ENCODE measurements at places on chromosomes 12 and 14. TPM values are rescaled to one million over a fixed set of nuclear protein-coding genes. Genes with fewer than 3 reads are reported as not detected.

Gene LHX5
- total RNA-seq: not detected

Gene ENDOU
- total RNA-seq: not detected

Gene GOLGA3
- 185 TPM for total RNA-seq

Gene TAS2R42
- total RNA-seq: not detected

Gene RAD51AP1
- 1.7 TPM for total RNA-seq

Gene EEF1AKMT3
- 4.3 TPM for total RNA-seq

Gene CLMN
- 1.9 TPM for total RNA-seq

Gene LGR5
- total RNA-seq: not detected

Gene ASPG
- not detected for total RNA-seq

Gene TPH2
- total RNA-seq: not detected

Gene SAMD15
- 3.1 TPM for total RNA-seq

Gene KCNMB4
- 1.8 TPM for total RNA-seq

Gene ZFYVE1
- 19.6 TPM for total RNA-seq

Gene DNAI7
- total RNA-seq: 0.18 TPM

Gene MEG3
- total RNA-seq: 145 TPM

Gene RD3L
- total RNA-seq: not detected

Gene RERG
- 0.28 TPM for total RNA-seq

Gene PTPRQ
- total RNA-seq: 2.8 TPM

Gene PLEKHH1
- 0.14 TPM for total RNA-seq

Gene TMCC3
- total RNA-seq: 0.71 TPM

Gene CCND2
- 44.0 TPM for total RNA-seq

Gene KRT72
- total RNA-seq: not detected

Gene POTEM
- not detected for total RNA-seq

Gene CTSG
- total RNA-seq: not detected

Gene SYT10
- not detected for total RNA-seq

Gene OVCH1
- total RNA-seq: 0.09 TPM

Gene RBP5
- not detected for total RNA-seq

Gene RTN1
- 1.6 TPM for total RNA-seq

Gene RTL1
- total RNA-seq: not detected

Gene DAO
- total RNA-seq: not detected

Gene KRT73
- total RNA-seq: not detected

Gene TOMM20L
- not detected for total RNA-seq

Gene SLC39A2
- total RNA-seq: under 0.01 TPM

Gene TAS2R7
- total RNA-seq: not detected

Gene HOXC13
- not detected for total RNA-seq

Gene SLC25A21
- 0.57 TPM for total RNA-seq

Gene TAS2R50
- 2.4 TPM for total RNA-seq

Gene OR6C74
- total RNA-seq: not detected

Gene AKAP5
- 0.74 TPM for total RNA-seq

Gene ITPK1
- total RNA-seq: 9.4 TPM

Gene ZBTB39
- total RNA-seq: 2.8 TPM

Gene ITGB7
- 0.37 TPM for total RNA-seq

Gene DENND5B
- total RNA-seq: 6.7 TPM

Gene MMP17
- total RNA-seq: 11.7 TPM

Gene RAD9B
- total RNA-seq: 0.46 TPM

Gene ETFBKMT
- 3.2 TPM for total RNA-seq

Gene PUS7L
- 16.8 TPM for total RNA-seq

All from smooth muscle cell of bladder (primary cell).